ENCODE measurements at places on chromosomes 16 and 17.
A peak's percentile ranks its signal among the peaks of the same experiment; 100 is the strongest.

GRCh38 chr17:27951872-27952271, 58.7 kb upstream of the LYRM9 start:
- no peak for DNase-seq

GRCh38 chr17:73157521-73157890, 7.3 kb upstream of the SSTR2 start:
- DNase-seq, result no peak

DNA sequence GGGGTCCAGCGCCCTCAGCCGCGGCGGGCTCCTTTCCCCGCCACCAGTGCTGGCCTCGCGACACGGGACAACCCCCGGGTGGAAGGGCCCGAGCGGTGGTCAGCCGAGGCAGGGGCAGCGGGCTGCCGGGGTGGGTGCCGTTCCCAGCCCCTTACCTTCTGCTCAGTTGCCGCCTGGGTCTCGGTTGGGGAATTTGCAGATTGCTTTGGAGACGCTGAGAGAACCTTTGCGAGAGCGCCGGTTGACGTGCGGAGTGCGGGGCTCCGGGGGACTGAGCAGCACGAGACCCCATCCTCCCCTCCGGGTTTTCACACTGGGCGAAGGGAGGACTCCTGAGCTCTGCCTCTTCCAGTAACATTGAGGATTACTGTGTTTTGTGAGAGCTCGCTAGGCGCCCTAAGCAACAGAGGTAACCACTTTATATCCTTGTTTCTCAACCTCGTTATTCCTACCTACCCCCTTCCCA, 381 bp downstream of the CTNS start:
- no peak for DNase-seq

DNA sequence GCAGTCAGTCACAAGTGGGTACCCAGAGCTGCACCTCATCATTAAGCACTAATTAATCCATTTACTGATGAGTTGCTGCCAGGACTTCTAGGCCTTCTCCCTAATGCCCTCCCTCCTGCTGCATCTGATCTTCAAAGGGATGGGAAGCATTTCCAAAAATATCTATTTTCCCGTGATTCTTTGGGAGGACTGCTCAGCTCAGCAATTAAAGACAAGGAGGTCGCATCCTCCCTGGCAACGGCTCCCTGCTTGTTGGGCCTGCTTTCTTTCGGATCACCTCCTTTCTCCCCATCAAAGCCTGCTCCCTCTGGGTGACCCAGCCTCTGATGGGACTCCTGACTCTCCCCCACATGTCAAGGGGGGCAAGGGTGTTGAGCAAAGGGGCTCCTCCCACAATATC, 26.0 kb upstream of the SPPL2C start:
- DNase-seq, result no peak

DNA sequence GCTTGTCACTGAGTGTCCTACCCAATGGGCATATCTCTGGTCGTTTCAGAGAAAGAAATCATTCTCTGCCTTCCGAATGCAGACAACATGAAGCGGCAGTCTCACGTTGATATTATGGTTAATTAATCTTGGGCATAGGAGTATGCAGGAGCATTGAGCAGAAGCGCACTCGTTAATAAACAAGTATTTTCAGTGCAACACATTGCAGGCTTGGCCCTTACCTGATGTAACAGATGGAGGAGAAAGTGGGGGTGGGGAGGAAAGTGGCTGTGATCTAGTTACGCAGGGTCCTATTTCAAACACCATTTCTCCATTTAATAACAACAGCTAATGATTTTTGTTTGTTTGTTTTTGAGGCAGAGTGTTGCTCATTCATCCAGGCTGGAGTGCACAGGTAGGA, 414.0 kb upstream of the RBFOX1 start:
- no peak for DNase-seq

DNA sequence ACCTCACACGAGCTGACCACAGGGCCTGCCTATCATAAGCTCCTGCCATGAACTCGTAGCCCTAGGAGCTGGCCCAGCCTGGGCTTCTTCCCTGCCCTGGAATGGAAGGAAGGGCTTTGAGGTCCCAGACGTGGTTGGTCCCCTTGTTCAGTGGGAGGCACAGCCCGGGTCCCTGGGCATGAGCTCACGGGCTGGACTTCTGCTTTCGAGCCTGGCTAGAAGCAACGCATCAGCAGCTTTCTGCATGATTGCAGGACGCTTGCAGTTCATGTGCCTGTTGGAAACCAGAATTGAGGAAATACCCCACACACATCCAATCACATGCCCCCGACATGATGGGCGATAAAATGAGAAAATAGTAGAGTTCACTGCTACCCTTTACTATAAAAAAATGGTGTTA, 293.3 kb downstream of the MAF start:
- DNase-seq, result peak; percentile 79

- no peak for DNase-seq
These were observed 43.8 kb upstream of the ARHGAP44 start for GRCh38 chr17:12745486-12745885.

DNA sequence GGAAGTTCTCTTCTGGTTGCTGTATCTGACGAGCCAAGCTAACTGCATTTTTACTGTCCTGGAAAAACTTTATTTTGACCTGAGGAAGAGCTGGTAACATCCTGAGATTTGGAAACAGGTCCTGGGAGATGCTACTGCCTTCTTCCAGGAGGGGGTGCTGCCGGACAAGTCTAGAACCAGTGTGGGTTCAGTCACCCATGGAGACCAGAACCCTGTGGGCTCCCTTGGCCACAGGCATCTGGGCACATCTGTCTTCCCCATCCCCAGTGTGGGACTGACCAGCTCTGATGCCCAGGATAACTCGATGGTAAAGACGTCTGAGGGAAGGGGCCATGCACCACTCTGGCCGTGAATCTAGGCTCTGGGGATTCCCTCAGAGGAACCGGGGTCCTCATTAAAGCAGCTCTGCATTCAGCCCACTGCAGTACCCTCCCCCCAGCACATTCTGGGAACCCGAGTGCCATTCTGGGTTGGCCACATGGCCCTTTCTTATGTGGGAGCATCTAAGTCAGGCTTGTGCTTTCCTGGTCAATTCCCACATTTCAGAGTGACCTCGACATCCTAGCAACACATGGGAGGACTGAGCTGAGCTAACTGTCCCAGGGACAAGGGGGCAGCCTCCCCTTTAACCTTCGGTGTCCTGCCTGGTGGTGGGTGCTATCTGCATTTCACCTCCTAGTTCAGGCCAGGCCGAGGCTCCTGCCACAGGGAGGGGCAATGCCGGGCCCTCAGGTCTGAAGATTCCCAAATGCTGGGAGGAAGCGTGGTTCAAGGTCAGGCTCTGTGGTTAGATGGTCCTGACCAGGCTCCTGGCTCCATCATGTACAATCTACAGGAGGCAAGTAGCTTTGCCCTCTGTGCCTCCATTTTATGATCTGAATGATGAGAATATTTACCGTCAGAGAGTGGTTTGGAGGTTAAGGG, 6.4 kb downstream of the C16orf86 start:
- peak; percentile 83 for DNase-seq

- no peak for DNase-seq
These were observed 33.9 kb downstream of the CYTH1 start for GRCh38 chr17:78748048-78748729.

GRCh38 chr16:84132527-84133285, 12.3 kb downstream of the HSDL1 start:
- no peak for DNase-seq

- no peak for DNase-seq
These were observed 26.1 kb upstream of the ZNF750 start for GRCh38 chr17:82865774-82866395.

- peak; percentile 93 for DNase-seq
These were observed 6.6 kb downstream of the KCNAB3 start for GRCh38 chr17:7922845-7923628.

- DNase-seq, result peak; percentile 57
These were observed 4.7 kb upstream of the BEAN1 start for GRCh38 chr16:66422366-66422765.

DNA sequence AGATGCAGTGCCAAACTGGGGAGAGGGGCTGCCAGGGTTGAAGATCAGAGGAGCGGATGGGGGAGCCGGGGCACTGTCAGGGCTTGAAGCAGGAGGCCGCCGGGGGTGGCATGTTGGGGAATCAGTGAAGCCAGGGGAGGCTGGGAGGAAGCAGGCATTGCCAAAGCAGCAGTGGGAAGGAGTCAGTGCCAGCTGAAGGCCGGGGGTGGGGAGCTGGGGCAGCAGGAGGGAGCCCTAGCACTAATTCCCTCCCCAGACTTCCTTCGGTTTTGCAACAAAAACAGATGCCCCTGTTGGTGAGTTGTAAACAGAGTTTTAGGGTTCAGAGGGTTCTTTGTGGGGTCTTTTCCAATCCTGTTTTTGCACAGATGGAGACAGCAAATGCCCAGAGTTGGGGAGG, 10.9 kb upstream of the TAC4 start:
- no peak for DNase-seq

DNA sequence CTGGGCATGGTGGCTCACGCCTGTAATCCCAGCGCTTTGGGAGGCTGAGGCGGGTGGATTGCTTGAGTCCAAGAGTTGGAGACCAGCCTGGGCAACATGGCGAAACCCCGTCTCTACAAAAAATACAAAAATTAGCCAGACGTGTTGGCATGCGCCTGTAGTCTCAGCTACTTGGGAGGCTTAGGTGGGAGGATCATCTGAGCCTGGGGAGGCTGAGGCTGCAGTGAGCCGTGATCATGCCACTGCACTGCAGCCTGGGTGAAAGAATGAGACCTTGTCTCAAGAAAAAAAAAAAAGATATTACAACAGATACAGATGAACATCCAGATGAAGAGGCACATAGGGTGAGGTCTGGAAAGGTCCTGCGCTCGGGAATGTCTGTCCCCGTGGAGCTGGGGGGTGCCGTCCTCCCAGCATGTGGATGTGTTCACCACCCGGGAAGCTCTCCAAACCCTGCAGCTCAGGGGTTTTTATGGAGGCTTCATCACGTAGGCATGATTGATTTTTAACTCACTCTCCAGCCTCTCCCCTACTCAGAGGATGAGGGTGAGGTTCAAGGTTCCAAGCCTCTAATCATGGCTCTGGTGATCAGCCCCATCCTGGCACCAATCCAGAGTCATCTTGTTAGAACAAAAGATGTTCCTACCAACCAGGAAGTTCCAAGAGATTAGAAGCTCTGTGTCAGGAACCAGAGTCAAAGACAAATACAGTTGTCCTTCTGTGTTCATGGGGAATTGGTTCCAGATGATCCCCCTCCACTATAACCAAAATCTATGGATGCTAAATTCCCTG, 85.0 kb upstream of the DNAJA2 start:
- peak; percentile 10 for DNase-seq

- no peak for DNase-seq
These were observed 151.0 kb downstream of the IRX3 start for GRCh38 chr16:54135361-54136275.

GRCh38 chr17:69326377-69327059, 415 bp downstream of the ABCA5 start:
- no peak for DNase-seq

DNA sequence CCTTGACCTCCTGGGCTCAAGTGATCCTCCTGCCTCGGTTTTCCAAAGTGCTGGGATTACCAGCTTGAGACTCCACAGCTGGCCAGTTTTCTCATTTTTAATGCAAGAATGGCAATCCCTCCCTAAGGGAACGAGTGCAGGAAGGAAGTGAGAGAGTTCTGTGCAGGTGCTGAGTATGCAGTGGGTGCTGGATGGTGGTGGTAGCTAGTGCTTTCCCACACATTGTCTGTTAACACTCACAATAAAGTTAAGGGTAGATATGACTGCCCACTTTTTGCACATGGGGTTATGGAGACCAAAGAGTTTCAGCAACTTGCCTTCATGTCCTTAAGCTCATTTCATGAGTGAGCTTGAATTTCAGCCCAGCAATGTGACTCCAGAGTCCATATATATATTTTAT, 18.5 kb downstream of the RGS9 start:
- DNase-seq, result no peak

- DNase-seq, result no peak
These were observed 30.3 kb downstream of the MRTFB start for GRCh38 chr16:14101415-14101814.

DNA sequence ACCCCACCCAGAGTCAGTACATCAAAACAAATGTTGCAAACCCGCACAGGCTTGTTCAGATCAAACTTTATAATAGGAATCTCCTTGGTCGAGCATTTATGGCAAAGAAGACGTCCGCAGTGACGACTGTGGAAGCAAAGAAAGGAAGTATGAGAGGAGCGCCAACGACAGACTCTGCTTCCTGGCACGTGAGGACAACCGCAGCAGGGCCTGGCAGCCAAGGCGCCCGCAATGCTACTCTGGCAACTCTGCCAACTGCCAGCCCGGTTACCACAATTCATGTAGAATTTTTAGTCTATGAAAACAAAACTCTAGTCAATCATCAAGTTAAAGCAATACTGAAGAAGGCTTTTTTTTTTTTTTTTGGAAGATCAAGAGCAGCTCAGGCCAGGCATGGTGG, 24.8 kb downstream of the CYB5D2 start:
- DNase-seq, result no peak

GRCh38 chr17:4506175-4506813, 7.6 kb downstream of the SPNS2 start:
- DNase-seq, result no peak

DNA sequence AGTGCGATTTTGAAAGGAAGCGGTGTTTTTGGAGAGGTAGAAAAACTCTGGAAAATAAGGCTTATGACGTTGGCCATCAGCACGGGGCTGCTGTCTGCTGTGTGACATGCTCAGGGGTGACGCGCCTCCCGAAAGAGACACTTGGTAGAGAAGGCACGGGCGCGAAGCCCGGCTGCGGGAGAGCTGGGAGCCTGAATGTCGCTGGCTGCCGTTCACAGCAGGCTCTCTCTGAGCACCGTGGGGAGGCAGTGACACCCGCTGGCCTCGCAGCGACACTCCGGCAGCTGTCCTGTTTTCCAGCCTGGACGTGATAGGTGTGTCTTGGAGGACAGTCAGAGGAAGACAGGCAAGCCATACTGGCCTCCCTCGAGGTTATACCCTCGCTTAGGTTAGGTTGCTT, 759.1 kb upstream of the RBFOX1 start:
- no peak for DNase-seq

GRCh38 chr17:59277031-59277430, 54.4 kb upstream of the YPEL2 start:
- no peak for DNase-seq

Data from sigmoid colon (tissue), 7 donors.